ENCODE measurements at places on chromosomes 6 and 20.

DNA sequence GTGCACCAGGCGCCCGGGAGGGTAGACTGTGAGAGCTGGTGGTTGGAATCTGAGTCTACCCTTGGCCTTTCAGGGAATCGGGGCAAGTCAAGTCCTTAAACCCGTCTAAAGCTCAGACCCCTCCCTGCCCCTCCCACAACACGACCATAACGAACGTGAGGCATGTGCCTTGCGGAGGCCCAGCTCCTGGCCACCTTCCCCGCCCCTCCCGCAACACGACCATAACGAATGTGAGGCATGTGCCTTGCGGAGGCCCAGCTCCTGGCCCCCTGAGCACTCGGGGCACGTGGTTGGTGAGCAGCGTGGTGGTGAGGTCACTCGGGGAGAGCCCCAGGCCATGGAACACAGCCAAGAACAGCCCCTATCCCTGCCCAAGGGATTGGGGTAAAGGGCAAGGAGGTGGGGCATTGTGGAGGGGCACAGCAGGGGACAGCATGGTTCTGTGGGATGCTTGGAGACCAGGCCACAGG lies 132.2 kb downstream of the TAF4 start:
- no peak for DNase-seq

DNA sequence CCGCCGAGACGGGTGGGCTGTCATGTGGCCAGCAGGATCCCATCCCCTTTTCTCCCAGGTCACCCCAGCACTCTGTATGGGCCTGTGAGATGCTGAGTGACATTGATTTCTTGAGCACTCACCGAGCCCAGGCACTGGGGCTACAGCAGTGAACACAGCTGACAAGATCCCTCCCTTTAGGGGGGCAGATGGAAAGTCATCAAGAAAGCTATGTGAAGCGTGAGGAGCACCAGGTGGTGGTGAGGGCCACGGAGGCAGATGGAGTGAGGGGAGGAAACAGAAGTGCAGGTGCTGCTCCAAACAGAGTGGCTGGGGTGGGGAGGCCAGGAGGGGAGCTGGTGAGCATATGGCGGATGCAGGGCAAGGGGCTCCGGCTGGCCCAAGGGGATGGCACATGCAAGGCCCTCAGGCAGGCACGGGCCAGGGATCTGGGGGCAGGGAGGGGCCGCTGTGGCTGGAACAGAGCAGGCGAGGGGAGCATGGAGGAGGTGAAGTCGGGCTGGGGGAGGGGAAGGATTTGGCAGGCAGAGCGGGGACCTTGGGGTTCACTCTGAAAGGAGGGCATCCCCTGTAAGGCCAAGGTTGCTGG lies 184.0 kb downstream of the BMP7 start:
- no peak for DNase-seq

DNA sequence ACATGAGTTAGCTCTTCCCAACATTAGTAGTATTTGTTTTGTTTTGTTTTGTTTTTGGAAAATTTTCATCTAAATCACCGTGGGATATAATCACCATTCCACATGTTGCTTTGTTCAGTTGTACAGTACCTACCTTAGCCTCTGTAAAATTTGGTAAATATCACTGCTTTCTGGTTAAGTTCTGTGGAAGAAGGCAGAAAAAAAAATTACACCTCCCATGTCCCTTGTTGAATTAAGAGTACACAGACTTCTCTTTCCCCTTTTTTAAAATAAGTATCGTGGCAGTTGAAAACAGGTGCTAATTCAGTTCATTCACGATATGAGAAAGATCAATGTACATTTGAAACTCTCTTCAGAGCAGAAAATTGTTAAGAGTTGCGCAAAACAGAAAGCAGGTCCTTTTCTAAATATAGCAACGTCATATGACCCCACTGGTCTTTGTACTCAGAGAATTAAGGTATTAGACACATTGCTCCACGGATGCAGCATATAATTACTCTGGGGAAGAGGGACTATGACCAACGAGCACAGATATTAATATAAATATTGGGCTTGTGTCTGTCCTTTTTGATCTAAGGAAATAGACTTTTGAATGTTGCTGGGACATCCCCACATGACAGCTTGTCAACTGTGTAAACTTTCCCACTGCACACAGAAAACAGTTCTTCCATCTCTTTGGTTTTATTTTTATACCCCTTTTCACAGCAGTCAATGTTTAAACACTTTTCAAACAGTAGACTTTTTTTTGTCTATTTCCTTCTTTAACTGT lies 58.6 kb upstream of the ZNF217 start:
- DNase-seq = no peak

DNA sequence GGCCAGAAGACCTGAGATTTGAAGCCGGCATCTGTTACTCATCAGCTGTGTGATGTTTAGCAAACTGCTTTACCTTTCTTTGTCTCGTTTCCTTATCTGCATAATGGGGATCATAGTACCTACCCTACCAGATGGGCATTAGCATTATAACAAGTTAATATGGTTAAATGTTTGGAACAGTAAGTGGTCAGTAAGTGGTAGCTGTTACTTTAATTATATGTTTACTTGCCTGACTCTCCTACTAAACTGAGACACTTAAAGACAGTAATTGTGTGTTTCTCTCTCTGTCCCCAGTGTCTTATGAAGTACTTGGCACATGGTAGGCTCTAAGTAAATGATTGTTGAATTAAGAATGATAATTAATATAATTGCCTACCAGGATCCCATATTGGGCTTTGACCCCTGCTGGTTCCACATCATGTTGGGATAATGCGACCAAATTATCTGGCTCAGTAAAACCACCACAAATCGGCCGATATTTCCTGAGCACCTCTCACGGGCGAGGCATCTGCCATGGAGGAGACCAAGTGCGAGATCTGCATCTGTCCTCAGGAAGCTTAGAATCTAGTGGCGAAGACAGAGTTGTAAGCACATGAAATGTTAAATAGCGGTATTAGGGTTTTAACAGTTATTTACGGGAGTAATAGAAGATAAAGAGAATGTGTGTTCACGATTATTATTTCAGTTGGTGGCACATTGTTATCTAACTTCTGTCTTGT lies 31.4 kb downstream of the PTK7 start:
- no peak for DNase-seq

DNA sequence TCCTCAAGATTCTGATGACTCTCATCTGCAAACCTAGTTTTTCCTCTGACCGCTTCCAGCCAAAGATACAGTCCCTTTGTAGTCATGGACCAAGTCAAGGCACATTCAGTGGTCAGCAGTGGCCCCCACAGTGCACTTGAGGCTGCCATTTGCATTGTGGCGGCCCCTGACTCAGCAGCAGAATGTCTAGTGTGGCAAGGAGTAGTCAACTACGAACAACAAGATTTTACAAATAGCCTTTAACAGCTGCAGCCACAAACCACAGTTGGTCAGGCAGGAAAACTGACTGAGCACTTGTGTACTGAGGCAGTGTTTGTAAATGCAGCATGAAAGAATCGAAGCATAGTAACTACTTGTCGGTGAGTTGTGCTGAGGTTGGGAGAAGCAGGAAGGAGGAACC lies 49.6 kb downstream of the SLC2A12 start:
- no peak for DNase-seq

DNA sequence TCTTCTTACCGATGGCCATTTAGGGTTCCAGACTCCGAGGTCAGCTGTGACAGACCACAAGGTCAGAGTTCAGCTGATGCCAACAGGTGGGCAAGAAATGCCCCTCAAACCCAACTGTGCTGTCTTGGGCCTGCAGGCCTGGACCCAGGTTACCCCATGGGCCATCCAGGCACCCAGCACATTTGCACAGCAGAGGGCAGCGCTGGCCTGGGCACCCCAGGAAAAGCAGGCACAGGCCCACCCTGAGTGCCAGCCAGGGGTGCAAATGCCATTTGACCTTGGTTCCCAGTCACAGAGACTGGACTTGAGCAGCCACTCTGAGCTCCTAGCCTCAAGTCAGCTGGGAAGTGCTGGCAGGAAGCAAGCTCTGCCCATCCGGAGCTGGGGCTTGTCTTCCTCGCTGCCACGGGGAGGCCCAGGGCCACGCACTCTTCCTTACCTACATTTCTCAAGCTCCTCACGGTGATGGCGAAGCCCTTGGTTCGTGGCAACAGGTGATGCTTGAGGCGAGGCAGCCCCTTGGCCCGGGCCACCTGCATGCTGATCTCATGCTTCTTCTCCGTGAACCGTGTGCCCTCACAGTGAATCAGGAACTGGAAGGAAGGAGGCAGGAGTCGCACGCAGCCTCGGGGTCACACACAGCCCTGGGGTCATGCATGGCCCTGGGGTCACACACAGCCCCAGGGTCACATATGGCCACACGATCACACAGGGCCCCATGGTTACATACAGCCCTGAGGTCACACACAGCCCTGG lies 120.8 kb downstream of the AGPAT4 start:
- no peak for DNase-seq

GRCh38 chr6:81694207-81694606 lies 58.3 kb downstream of the TENT5A start:
- no peak for DNase-seq

DNA sequence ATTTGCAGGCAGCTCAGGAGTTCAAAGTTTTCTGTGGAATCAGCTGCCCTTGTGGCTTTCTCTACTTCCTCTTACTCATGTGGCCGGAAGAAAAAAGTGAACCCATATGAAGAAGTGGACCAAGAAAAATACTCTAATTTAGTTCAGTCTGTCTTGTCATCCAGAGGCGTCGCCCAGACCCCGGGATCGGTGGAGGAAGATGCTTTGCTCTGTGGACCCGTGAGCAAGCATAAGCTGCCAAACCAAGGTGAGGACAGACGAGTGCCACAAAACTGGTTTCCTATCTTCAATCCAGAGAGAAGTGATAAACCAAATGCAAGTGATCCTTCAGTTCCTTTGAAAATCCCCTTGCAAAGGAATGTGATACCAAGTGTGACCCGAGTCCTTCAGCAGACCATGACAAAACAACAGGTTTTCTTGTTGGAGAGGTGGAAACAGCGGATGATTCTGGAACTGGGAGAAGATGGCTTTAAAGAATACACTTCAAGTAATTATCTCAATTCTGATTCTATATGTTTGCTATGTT lies 1.1 kb downstream of the MGME1 start:
- DNase-seq = peak; percentile 77

DNA sequence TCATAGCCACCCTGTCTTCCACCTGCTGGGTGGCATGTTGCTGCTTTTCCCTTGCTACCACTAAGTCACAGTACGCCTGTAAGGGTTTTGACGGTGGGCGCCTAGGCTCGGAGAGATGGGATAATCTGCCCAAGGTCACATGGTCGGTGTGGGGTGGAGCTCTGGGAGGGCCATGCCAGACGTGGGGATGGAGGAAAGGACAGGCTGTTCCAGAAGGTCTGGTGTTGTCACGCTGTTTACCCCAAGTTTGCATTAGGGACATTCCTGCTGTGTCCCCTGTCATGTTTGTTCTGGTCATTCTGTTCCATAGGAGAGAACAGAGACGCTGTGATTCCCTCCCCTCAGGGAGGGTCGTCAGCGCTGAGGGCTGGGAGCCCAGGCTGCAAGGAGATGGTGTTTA lies 16.1 kb downstream of the IP6K3 start:
- no peak for DNase-seq

DNA sequence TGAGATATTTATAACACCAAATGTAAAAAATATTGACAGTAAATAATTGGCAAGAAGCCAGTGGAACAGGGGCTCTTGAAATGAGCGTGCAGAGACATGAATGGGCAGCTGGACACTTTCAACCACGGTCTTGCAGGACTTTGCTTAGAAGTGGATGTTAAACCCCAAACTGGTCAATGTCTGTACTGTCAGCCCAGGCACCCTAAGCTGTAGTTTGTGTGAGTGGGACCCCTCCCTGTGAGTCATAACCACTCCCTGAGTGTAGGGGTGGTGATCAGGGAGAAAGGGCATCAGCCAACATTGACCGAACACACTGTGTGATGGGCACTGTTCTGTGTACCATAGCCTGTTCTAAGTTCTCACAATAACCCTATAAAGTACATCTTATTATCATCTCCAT lies 108.6 kb downstream of the FIG4 start:
- no peak for DNase-seq

DNA sequence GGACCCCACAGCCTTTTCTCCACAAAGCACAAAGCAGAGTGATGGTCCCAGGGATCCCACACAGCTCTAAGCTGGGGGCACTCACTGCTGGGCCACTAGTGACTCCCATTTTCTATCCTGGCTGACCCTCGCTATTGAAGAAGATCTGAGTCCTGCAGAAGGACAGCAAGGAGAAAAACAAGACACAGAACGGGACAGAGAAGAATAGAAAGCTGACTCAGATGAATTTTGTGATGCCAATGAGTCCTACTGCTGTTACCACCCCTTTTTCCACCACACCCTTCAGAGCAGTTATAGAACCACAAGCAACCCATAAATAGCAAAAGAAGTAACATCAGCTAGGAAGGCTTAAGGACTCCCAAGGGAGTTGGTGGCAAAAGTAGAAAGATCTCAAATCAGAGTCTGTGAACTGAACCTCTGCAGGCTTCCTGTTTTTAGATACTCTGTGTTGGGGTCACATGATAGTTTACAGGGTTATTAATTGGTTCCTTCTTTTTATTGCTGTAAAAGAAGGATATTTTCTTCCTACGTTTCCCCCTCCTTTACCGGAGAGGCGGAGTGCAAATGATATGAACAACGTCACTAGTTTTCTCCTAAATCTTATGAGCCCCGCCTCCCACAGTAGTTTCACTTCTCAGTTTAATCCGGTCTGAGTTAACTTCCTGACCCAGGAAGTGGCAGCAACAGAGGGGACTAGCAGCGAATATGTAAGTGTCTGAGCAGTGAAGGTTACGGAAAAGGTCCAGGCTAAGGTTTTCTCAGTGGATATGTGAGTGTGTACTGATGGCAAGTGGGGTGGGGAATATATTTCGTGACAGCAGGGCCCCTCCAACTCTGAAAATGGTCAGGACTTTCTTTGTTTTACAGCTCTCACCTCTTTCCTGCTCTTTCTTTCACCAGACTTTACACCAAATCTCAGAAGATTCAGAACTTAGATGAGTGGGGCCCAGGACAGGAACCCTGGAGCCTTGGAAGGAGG lies at the start of gene TRIM38:
TSS of gene TRIM38 (plus strand) at position 654 of the 979 bp plus-strand sequence. CDS start 3,721 bp downstream, outside the sequence.
- DNase-seq = peak; percentile 98

- no peak for DNase-seq
Measured at GRCh38 chr6:136410201-136411024, 120.8 kb upstream of the BCLAF1 start.

GRCh38 chr6:28615955-28616747 lies 90.5 kb downstream of the GPX5 start:
- DNase-seq = no peak

DNA sequence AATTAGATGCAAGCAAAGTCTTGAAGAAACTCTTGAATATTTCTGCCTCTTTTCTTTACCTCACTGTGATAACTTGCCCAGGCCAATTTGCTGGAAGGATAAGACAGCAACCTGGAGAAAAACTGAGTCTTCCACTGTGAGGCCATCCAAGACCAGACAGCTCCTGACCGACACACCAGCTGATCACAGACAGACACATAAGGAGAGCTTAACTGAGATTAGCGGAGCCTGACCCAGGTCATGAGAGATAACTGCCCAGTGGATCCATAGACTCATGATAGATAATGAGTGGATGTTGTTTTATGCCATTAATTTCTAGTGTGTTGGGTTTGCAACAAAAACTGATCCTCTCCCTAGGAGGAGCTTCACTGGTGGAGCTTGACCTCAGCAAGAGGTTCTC lies 64.4 kb upstream of the NOX3 start:
- no peak for DNase-seq
